ENCODE measurements at places on chromosomes 3 and 15.
A peak's percentile ranks its signal among the peaks of the same experiment; 100 is the strongest.

DNA sequence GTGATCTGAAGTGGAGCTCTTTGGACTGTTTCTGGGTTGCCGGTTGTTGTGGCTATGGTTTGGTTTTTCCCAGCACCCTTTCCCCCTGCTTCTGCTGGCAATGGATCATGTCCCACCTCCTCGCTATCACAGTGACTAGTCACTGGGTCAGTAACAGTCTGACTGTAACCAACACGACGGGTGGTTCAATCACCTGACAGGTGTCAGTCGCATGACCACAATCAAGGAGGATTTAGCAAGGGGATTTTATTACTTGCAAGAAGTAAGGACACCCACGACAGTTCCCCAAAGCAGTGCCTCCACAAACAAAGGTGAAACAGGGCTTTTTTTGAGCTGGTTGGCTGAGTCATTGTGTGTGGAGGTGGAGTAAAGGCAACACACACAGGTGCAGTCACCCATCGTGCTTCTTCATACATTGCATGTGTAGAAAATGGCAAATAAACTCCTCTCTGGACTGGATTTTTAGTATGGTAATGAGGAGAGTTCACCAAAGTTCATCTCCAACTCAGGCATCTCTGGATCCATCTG lies 58.8 kb upstream of the FAM3D start:
- DNase-seq = no peak

GRCh38 chr15:59169251-59169708 lies 37.4 kb upstream of the LDHAL6B start:
- no peak for DNase-seq

GRCh38 chr3:132554437-132554836 lies 42.6 kb upstream of the ACKR4 start:
- DNase-seq = peak; percentile 48

GRCh38 chr3:195750797-195751520 lies 30.2 kb downstream of the MUC20 start:
- DNase-seq = no peak

DNA sequence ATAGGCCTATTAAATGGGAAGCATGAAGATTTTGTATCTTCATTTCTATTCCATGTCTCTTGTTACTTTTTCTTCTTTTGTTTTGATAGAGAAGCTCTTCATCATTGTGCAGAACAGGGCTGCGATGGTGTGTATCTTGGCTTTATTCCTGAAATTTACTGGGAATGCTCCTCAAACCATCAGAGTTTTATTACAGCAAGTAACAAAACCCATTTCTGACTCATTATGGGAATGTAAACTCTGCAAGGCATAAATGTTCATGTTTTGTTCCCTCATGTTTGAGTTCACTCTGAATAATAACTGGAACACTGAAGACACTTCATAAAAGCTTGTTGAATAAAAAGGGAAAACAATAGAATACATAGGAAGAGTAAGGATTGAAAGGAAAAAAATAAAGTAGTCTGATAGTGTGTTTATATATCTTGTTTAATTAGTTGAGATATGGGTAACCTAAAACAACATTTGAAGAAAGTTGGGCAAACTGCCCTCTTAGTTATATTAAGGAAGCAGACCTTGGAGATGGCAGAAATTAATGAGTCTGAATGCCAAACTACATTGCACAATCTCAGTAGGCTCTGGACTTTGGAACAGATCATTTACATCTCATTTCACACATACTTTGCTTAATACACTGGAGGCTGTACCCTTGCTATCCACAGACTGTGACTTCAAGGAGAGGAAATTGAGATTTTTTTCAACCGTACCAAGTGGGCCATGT lies 521.5 kb downstream of the GRM7 start:
- DNase-seq = no peak

DNA sequence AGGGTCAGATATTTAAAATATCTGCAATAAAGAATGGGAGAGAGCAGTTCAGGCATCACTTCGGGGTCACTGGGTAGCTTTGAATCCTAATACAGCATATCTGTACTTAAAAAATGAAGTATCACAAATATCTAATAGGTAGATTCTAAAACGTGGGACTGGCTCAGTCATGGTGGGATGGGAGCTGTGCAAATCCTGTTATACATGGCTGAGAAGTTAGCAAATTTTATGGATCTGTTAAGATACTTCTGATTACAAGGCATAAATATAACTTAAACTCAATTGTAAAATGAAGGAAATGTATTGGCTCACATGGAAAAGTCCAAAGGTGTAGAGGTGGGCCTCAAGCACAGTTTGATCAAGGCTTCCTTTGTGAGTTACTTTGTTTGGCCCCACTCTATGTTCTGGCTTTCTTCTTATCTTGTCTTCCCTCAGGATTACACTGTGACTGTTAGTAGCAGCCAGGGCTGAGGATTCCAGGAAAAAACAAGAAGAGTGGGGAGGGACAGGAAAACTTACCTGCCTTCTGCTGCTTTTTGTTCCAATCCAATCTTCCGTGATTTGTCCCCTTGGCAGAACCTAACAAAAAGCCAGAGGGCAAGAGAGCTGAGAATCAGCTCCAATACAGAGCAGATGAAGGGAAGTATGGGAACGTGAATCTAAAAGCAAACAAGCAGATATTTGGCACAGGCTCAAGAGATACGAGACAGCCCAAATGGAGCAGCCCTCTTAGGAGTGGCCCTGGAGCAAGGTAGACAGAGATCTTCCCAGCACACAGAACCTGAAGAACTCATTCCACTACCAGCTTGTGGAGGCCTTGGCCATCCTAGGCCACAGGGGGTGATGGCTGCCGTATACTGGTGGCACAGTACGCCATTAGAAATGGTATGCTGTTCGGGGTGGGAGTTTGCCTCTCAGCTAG lies 10.9 kb downstream of the PAQR9 start:
- DNase-seq = no peak

DNA sequence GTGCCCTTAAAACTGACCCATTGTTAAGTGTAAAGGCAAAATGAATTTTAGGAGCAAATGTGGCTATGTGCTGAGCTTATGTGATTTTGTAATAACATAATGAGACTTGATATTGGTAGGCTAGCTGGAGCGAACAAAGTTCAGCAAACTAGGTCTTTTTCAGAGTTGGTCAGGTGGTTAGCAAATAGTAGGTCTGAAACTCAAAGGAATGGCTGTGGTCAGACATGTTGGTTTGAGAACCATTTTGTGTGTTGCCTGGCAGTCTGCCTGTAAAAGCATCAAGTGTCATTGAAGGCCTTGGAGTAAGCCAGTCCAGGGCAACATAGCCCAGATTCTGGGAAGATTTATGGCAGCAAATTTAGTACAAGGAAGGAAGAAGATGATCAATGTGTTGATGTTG lies 16.4 kb downstream of the FBXO22 start:
- no peak for DNase-seq

GRCh38 chr3:138933068-138933668 lies 13.8 kb downstream of the FOXL2 start:
- no peak for DNase-seq

GRCh38 chr3:49912881-49913281 lies 9.2 kb upstream of the MST1R start:
- DNase-seq = peak; percentile 41

GRCh38 chr3:72346526-72346926 lies 501.7 kb downstream of the SHQ1 start:
- no peak for DNase-seq

DNA sequence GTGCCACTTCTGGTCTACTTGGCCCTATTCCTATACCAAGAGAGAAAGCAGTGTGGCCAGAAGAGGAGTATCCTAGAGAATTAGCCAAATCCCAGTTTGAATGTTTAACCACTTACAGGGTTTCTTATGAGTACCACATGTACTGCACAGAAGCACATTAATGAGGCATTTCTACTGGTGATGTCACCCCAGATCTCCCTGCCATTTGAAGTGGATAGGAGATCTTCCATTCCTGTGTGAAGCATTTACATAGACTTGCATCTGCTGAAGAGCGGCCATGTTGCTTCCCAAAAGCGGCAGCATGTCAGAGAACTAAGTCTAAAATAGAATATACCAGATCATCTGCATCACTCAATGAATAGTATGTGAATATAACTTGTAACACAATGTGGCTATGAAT lies 108.4 kb upstream of the TUSC7 start:
- DNase-seq = no peak

DNA sequence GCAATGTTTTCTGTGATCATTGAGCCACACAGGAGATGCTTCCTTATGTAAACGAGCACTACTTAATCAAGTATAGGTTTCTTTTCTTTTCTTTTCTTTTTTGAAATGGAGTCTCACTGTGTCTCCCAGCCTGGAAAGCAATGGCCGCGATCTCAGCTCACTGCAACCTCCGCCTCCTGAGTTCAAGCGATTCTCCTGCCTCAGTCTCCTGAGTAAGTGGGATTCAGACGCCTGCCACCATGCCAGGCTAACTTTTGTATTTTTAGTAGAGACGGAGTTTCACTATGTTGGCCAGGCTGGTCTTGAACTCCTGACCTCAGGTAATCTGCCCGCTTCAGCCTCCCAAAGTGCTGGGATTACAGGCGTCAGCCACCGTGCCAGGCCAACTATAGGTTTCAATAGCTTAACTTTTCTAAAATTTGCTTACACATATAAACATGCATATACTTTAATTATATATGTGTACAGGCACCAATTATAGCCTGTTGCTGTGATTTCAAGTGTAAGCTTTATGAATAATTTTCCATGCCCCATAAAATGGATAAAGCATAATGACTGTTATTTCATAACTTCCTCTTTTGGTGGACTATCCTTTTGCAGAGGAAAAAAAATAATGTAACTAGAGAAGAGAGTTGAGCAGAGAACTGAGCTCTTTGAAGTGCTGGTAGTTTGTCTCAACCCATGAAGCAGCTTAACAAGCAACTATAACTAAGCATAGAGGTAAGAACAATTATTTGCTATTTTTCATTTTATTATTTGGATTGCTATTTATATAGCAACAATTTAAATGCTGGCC lies 24.8 kb upstream of the MBNL1 start:
- no peak for DNase-seq

- DNase-seq = no peak
Observed at GRCh38 chr15:52499506-52499905, 29.2 kb downstream of the MYO5A start.

- DNase-seq = no peak
Observed at GRCh38 chr15:82922737-82923136, 29.8 kb downstream of the HOMER2 start.

DNA sequence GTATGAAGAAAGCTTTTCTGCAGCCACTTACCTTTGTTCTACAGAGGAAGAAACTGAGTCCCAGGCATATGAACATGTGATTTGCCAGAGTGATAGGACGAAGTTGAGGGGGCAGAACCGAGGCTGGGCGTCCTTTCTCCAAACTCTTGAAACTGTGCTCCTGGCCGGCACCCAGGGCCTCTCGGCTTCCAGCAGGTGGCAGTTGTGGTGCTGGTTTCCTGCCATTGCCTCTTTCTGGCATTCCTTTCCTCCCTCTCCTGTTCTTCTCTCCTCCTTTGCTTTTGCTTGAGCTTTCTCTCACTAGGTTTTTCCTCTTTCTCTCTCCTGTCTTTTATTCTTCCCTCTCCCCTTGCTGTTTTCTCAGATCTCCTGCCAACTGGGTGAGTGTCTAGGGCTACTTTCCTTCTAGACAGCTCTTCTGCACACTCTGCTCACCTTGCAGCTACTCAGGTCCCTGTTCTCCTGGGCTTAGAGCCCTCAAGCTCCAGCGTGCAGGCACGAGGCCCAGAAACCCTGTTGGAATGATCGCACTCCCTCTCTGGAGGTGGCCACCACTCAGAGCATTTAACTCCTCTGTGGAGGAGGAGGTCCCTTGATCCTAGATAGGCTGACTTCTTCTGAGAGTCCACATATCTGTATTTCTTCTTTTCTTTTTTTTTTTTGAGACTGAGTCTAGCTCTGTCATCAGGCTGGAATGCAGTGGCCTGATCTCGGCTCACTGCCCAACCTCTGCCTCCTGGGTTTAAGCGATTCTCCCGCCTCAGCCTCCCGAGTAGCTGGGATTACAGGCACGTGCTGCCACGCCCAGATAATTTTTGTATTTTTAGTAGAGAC lies 26.2 kb downstream of the TRAK1 start:
- DNase-seq = peak; percentile 1

DNA sequence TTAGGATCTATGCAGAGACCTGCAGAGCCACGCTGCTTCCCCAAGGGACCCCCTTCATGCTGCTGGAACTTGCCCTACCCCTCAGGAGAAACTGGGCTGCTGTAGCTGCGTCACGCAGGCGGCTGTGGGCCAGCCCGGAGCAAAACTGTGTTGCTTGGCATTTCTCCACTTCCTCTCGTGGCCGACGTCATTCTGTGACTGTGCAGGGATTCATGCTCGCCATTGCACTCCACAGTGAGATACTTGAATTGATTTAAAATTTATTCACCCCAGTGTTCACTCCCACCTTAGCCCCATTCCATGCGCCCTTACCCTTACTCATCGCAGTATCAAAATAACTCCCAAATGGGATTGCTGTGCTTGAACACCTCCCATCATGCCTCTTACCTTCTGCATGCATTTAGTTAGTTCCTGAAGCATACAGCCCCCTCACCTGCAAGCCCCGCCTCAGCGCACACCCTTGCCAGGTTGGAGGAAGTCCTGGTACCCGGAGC lies 45.7 kb downstream of the TMEM44 start:
- no peak for DNase-seq

GRCh38 chr3:151130428-151130827 lies 45.0 kb downstream of the MED12L start:
- no peak for DNase-seq

- peak; percentile 97 for DNase-seq
Observed at GRCh38 chr3:124516333-124516732, 213.9 kb upstream of the UMPS start.

DNA sequence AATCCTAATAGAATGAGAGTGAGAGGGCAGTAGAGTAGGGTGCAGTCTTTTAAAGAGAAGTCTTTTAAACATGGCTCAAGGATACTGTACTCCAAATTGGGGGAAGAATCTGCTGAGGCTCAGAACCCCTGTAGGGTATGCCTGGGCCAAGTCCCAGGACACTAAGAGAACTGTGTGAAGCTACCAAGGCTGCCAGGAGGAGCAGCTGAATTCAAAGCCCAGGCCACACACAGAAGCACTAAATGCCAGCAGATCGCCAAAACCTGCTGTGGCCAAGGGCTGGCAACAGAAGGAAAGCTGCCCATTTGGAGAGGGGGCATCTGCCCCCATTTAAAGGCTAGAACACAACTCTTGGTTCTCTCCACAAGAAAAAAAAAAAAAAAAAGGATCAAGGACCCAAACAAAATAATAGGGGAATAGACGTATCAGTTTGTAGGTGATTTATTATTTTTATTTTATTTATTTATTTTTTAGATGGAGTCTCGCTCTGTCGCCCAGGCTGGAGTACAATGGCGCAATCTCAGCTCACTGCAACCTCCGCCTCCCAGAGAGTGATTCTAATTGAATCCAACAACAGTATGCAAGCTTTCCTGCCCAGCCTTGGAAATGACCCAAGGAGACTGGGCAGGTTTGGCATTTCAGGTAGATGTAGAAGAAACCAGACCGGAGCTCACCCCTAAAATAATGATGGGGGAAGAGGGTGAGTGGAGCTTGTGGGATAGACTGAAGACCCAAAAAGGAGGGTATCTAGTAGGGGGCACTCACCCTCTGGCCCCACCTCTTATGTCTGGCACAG lies 279.0 kb upstream of the WNT5A start:
- no peak for DNase-seq

DNA sequence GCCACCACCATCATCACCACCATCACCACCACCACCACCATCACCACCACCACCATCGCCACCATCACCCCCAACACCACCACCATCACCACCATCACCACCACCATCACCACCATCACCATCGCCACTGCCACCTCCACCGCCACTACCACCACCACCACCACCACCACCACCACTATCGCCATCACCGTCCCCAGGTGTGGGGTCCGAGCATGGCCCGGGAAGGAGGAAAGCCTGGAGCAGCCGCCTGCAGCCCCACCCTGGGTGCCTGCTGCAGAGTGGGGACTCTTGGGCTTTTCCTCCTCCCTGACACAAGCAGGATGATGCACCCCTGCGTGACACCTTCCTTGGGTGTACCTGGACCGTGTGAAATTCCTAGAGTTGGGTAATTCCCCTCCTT lies 43.9 kb downstream of the MUC4 start:
- DNase-seq = no peak
